ENCODE measurements at places on chromosomes 16 and 17.

DNA sequence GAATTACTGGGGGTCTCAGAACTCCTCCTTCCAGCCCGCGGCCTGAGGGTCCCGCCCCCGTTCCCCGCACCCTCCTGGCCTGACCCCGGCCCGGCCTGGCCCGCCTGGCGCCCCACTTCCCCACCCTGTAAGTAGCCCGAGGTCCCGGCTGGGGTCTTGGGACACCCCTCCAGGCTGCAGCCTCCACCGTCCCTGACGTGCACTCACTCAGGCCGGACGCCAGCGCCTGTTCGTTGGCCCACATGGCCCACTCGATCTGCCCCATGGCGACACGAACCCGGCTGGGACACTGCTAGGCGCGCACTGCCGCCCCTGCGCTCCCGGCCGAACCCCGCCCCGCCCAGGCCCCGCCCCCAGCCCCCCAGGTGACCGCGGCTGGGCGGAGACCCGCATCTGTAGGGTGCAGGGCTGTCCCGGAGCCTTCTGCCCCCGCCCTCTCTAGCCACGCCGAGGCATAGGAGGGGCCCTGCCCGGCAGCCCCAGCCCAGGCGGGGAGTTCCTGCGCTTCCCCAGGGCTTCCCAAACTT, at the start of gene CYBA:
Gene CYBA (minus strand): TSS at position 305 of the 527 bp plus-strand sequence. CDS start 40 bp downstream, at position 265.
- DNase-seq = no peak

DNA sequence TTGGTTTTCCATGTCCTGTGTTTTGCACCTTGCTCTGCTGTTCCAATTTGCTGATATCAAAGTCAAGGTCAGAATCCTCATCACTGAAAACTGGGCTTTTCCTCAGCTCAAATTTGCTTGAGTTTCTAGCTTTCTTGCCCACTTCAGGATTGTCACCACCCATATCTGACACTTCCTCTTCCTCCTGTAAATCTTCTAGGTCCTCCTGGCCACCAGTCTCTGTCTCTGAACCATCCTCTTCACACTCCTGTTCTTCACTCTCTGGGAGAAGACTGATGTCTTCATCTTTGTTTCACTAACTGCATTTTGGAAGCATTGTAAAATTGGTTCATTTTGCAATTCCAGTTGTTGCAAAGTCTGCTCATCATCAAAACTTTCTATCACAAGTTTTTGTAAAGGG, 63.4 kb upstream of the RBL2 start:
- no peak for DNase-seq

- DNase-seq = no peak
Observed at GRCh38 chr16:50743581-50744225, 1.8 kb downstream of the CYLD start.

GRCh38 chr16:1348926-1349325, 2.8 kb downstream of the TSR3 start:
- DNase-seq = no peak

- no peak for DNase-seq
Observed at GRCh38 chr16:1003391-1004347, 22.1 kb downstream of the SOX8 start.

DNA sequence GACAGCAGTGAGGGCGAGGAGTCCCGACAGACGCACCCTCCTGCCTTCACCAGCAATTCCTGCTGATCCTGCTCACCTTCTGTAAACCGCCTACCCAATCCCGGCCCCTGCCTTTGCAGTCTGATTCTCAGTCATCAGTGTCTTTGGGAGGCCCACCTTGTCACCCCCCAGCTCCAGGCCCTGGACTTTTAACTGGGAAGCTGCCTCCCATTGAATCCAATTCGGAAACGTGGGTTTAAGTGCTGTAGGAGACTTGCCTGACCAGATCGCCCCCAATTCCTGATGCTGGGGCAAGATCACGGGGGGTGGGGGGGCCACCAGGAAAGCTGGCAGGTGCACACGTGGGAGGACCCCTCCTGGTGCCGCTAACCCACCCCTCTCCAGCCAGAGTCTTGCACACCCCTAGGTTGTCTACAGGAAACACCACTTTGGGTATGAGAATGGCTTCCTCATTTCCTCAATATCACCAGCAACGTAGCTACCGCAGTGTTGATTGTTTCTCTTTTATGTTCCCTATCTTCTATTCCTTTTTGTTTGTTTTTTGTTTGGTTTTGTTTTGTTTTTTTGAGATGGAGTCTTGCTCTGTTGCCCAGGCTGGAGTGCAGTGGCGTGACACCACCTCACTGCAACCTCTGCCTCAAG, 46.6 kb upstream of the CMIP start:
- no peak for DNase-seq

DNA sequence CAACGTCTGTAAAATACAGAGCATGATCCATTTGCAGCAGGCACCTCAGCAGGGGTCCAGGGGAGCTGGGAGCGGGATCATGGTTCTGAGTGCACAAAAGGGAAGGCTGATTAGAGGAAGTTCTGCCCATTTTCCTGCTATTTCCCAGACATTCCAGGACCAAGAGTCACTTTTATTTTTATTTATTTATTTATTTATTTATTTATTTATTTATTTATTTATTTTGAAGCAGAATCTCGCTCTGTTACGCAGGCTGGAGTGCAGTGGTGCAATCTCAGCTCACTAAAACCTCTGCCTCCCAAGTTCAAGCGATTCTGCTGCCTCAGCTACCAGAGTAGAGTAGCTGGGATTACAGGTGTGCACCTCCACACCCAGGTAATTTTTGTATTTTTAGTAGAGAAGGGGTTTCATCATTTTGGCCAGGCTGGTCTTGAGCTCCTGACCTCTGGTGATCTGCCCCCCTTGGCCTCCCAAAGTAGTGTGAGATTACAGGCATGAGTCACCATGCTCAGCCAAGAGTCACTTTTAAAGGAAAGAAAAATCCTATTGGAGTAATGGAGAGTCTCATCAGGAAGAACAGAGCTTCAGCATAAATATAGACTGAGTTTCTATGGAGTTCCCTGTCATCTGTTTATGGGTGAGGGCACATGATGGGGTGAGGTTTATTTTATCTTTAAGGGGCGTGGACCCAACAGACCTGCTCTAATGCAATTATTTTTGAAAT, 355.2 kb downstream of the HAPSTR1 start:
- no peak for DNase-seq

DNA sequence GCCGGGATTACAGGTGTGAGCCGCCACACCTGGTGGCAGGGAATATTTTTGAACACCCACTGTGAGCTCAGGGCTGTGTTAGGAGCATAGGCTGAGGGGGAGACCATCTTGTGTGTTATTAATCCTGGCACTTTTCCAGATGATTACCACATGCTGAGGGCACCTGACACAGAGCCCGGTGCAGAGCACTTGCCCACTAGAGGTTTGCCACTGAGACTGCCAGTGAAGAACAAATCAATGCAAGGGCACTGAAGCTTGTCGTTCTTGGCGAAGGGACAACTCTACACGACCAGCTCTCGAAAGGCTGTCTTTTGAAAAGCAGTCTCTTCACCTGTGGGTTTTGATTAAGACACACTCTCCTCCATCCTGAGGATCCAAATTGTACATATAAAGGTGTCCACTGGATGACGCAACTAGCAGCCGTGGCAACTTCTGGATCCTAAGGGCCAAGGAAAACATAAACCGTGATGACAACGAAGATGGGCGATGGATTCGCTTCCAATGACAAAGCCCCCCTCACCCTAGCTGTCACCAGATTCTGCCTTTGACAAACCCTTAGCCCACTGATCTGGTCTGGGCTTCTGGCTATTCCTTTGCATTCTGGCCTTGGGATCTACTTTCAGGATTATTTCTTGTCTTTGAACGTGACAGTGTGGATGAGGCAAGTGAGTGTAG, 28.7 kb downstream of the WIPI1 start:
- DNase-seq = no peak

- DNase-seq = no peak
Observed at GRCh38 chr16:74743668-74744299, 30.8 kb downstream of the FA2H start.

DNA sequence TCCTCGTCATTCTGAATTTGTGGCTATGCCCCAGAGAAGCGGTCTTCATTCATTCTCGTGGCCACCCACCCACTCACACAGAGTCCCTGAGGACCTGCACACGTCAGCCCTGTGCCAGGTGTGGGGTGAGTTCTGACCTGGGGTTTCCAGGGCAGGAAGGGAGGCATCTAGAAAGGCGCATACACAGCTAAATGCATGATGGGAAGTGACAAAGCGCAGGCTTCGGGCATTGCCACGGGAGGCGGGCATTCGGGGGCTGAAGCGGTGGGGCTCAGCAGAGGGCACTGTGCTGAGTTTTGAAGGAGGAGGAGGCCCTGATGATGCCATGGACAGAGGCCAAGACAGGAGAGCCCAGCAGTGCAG, 10.9 kb downstream of the UBALD2 start:
- DNase-seq = no peak

DNA sequence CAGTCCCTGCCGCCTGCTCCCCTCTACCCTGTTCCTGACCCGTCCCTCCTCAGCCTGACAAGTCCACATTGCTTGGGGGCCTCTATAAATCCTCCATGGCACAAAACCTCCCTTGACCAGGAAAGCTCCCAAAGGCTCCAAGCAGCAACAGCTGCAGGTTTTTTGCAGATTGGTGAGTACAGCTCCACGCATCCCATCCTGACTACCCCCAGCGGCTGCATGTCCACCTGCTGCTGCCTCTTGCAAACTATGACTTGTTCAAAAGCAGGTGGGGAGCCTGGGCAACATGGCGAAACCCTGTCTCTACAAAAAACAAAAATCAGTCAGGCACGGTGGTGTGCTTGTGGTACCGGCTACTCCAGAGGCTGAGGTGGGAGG, 122.8 kb downstream of the ANKRD11 start:
- no peak for DNase-seq
